ENCODE measurements at places on chromosomes 6 and 20.

- DNase-seq, result no peak
Observed at GRCh38 chr6:137791281-137792159, 75.5 kb upstream of the TNFAIP3 start.

DNA sequence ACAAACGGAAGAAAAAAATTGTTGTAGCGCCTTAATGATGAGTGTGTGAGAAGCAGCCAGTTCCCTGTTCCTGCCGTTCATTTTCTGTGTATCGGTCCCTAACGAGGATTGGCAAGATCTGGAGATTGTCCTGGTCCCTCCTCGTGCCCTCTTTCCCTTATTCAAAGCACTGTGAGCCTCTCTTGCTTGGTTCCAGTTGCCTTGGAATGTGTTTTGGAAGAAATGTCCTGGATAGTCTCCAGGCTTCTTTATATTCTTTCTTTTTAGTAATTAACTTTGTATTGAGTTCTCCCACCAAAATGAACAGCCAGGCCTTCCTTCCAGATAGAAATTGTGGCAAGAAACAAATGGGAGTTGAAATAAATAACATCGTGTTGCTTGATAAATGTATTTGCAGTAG, 348.3 kb downstream of the CDH26 start:
- DNase-seq, result no peak

- no peak for DNase-seq
Observed at GRCh38 chr6:87444362-87444761, 28.4 kb upstream of the SLC35A1 start.

- DNase-seq, result no peak
Observed at GRCh38 chr6:54916858-54917257, 70.3 kb downstream of the FAM83B start.

DNA sequence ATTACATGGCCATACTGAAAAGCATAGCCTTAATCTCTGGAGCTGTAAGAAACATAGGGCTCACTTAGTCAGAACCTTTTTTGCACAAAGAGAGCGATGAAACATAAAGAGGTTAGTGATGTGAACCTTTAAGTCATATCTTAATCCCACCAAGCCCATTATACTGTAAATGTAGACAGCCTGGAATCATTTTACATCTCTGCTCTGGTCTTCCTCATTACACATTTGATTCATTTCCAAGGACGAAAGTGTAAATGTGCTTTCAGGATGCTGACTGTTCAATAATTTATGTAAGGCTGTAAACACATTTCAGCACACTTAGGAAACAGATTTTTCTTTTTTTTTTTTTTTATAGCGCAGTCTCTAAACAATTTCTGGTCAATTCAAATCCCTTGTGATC, 131.3 kb upstream of the B3GAT2 start:
- DNase-seq, result no peak

- DNase-seq, result no peak
Observed at GRCh38 chr6:122994256-122994655, 1.8 kb upstream of the CLVS2 start.

- no peak for DNase-seq
Observed at GRCh38 chr20:45857882-45858216, 435 bp downstream of the ZSWIM3 start.

DNA sequence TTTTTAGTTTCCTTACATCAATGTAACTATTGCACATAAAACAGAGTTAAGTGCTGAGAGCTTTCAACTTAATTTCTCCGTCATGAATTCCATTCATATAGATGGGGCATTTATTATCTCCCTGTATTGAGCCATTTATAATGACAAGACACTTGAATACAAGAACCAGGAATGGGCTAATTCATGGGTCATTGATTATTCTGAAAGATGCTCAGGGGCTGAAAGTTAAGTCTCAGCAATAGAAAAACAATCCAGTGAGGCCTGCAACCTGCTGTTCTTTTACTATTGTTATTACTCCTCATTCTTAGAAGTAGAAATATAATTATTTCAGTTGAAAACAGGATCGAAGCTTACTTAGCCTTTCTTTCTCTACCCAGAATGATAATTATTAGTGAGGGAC, 307.7 kb downstream of the MMUT start:
- DNase-seq, result no peak

- DNase-seq, result no peak
Observed at GRCh38 chr20:21323640-21324039, 20.5 kb downstream of the XRN2 start.

- no peak for DNase-seq
Observed at GRCh38 chr6:40722091-40722490, 134.9 kb upstream of the LRFN2 start.

- DNase-seq, result no peak
Observed at GRCh38 chr6:151400473-151400872, 9.1 kb upstream of the ZBTB2 start.

GRCh38 chr6:143598466-143599080, 79.2 kb upstream of the PHACTR2 start:
- no peak for DNase-seq

GRCh38 chr6:99589290-99589672, 17.4 kb upstream of the PRDM13 start:
- DNase-seq, result no peak

GRCh38 chr20:49892817-49893216, 22.5 kb downstream of the SPATA2 start:
- no peak for DNase-seq

- no peak for DNase-seq
Observed at GRCh38 chr6:139080255-139080920, 51.8 kb downstream of the ABRACL start.

DNA sequence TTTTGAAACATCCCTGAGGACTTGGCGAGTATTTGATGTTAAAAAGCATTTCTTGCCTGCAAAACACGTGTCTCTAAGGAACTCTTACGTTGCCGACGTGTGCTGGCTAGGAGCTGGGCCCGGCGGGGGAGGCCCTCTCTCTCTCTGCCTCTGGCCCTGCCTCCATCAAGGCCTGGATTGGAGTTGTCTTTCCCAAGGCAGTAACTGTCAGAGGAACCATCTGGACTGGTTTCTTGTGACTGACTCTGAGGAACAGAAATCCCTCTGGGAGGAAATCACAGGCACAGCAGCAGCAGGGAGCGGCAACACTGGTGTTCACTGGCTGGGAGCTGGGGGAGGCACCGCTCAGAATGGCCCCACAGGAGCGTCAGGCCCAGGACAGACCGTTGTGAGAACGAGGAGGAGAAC, 244.2 kb downstream of the NRN1 start:
- DNase-seq, result no peak

All from stimulated activated CD4-positive, alpha-beta T cell treated with anti-CD3 and anti-CD28 coated beads, Interleukin-4, amount 100 ng/mL, for 4 hours (primary cell).